Suppressor macrophage treated with lipopolysaccharide for 1 hour (primary cell): ENCODE measurements at places on chromosomes 2 and 18.

- DNase-seq: peak; percentile 29
Measured at GRCh38 chr2:235216901-235217300, 265.1 kb downstream of the SH3BP4 start.

GRCh38 chr2:218008060-218009040 is 5.6 kb upstream of the TNS1 start:
- DNase-seq: no peak

DNA sequence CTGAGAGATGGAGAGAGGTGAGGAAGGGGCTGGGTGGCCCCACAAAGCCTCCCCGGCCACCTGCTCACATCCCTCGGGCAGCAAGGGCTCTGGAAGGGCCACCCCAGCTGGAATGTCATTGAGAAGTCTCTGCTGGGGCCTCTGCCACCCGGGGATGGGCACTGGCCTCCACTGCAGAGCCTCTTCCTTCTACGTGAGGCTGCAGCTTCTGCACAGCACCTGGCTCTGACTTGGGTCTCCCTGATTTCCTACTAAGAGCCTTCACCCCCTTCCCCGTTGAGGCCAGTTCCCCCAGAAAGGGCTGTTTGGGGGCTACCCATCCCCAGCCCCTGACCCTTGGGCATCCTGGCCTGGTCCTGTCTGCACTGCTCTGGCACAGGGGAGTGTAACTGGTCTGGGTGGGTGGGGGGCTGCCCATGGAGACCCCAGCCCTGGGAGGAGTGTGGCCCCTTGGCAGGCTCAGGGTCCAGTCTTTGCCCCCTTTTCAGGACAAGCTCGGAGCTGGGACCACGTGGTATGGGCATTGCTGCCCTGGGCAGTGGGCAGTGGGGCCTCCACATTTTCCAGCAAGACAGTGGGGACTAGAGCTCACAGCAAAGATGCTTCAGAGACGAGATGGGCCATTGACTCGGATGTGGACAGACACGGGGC is 5.6 kb downstream of the PDCD1 start:
- no peak for DNase-seq

DNA sequence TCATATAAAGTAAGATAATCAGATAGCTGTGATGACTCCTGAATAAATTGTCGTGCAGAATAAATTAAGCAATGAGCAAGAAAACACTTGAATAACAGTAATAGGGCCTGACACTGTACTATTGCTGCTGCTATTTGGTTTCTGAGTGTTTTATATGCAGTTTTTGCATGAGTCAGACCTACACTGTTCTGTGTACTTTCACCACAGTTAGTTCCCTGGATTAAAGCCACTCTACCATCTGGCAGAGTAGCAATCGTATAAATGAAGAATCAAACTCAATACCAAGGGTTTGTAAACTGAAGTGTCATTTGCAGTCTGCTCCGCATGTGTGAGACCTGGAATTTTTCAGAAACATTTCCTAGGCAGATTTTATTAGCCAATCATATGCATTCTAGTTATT is 398.6 kb upstream of the CDH7 start:
- DNase-seq: no peak

DNA sequence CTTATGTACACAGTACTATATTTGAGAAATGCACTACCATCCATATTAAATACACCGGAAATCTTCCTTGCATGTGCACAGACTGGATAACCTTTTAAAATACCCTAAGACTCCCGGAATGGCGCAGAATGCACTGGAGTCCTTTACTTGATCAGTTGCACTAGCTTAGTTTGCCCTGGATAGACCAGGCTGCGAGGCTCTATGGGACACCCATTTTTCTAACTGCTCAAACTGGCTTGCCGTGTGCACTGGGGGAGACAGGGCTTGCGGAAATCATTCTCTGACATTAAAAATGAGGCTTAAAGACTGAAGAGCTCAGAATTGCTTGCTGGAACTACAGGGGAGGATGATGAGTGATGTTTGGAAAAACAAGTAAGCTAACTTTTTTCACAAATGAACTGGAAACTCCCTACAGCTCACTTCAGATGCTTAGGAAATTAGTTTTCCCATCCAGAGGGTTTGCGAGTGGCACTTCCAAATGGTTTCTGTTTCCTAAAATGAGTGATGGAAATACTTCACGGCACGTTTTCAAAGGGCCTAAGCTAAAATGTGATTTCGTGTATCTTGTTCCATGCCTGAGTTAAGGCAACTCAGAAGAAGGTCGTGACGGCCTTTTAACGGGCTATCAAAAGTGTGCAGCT is 2.7 kb downstream of the NCK2 start:
- DNase-seq: peak; percentile 83
